ENCODE measurements at places on chromosomes 1 and 21.
A peak's percentile ranks its signal among the peaks of the same experiment; 100 is the strongest.

GRCh38 chr1:204123376-204123775 is 28.5 kb downstream of the ETNK2 start:
- DNase-seq, result no peak

DNA sequence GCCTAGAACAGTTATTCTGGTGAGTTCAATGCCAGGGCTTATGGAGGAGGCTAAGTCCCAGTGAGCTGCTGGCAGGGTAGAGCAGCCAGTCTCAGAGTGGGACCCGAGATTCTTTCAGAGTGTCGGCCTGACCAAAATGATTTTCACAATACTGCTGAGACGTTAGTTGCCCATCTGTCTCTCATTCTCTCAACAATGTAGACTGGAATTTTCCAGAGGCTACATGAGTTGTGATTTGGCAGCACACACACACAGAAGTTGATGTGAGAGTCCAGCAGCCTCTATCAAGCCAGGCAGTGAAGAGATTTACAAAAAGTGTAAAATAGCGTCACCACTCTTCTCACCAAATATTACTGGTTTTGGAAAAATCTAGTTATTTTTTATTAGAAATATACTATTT is 21.7 kb downstream of the CACNA1S start:
- no peak for DNase-seq

GRCh38 chr1:91569411-91570119 is 68.9 kb downstream of the CDC7 start:
- DNase-seq, result no peak

- DNase-seq, result no peak
These were observed 9.8 kb upstream of the CELSR2 start for GRCh38 chr1:109239409-109240068.

- no peak for DNase-seq
These were observed 92.5 kb downstream of the RIPK4 start for GRCh38 chr21:41674402-41674801.

GRCh38 chr1:226370144-226370923 is 37.6 kb downstream of the PARP1 start:
- no peak for DNase-seq

DNA sequence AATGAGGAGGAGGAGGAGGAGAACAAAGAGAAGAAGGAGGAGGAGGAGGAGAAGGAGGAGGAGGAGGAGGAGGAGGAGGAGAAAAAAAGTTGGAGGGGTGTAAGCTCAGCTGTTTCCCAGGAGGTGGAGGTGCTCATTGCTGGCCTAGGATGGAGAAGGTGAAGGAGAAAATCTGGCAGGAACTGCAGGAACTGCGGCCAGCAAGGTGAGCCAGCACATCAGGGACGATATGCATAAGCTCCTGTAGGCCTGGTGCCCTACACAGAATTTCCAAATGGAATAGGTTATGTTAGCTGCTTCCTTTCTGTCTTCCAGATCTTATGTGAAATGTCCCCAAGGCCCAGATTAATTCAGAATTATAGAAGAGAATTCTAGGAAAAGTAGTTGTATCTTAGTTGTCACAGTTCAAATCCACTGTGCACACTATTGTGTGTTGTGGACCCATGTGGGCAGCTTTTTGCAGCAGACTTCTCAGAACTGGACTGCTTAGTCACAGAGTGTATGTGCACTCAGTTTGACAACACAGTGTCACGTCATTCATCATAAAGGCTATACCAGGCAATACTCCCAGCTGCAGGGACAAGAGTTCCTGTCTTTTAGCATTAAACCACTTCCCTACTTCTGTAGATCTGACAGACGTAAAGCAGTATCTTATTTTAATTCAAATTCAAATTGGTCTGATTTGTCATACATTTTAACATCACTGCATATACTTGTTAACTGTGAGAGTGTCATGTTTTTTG is 303.7 kb downstream of the HLX start:
- no peak for DNase-seq

DNA sequence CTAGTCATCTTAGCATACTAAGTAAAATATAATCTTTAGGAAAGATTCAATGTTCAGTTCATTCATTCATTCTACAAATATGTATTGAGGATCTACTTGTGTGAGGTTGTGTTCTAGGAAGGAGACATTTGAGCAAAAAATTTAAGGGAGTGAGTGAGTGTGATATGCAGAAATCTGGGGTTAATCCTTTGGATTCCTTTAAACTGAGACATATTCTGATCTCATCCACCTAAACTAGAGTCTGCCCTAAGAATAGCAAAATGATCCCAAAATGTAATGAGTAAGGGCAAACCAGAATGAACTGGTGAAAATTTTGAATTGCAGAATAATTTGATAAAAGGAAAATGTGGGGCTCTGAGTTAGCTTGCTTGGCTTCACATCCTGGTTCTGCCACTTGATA is 8.6 kb downstream of the UBE2U start:
- no peak for DNase-seq

DNA sequence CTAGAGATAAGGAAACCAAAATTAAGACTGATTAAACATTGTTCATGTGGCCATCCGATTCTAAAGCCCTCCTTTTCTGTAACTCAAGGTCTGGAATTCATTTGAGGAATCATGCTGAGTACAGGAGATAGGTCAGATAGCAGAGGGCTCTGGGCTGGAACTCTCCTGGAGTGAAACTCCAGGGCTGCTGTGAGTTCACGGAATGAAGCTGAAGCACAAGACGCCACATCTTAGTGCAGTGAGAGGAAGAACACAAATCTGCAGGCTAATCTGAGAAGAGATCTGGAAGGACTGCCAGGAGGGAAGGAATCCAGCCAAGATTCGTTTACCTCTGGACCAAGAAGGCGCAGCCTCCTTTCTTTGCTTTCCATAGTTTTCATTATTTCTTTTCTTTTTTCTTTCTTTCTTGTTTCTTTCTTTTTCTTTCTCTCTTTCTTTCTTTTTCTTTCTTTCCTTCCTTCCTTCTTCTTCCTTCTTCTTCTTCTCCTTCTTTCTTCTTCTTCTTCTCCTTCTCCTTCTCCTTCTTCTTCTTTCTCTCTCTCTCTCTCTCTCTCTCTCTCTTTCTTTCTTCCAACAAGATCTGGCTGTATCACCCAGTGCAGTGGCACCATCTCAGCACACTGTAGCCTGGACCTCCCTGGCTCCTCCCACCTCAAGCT is 74.8 kb upstream of the ATP1B1 start:
- no peak for DNase-seq

- DNase-seq, result no peak
These were observed 41.0 kb downstream of the WASF2 start for GRCh38 chr1:27448982-27449381.

GRCh38 chr1:225749706-225750105 is 27.9 kb upstream of the SRP9 start:
- no peak for DNase-seq

DNA sequence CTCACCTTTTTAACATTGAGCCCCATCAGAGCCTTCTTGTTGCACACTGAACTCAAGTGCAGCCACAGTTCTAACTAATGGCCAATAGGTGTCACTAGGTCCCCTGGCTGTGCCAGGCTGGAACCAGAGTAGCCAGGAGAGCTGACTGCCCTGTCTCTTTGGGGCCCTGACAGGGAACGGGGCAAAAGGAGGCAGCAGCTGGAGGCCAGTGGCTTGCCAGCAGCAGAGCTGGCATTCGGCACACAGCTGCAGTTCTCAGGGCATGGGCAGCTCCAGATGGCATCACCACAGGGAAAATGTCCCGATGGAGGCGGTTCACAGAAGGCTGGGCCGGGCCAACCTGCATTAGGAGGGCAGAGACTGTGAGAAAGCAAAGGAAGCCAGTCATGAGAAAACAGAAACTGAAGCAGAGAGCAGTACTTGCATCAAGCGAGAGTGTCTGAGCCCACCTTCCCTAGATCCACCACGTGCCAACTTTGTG is 188.6 kb downstream of the FCRL5 start:
- no peak for DNase-seq

DNA sequence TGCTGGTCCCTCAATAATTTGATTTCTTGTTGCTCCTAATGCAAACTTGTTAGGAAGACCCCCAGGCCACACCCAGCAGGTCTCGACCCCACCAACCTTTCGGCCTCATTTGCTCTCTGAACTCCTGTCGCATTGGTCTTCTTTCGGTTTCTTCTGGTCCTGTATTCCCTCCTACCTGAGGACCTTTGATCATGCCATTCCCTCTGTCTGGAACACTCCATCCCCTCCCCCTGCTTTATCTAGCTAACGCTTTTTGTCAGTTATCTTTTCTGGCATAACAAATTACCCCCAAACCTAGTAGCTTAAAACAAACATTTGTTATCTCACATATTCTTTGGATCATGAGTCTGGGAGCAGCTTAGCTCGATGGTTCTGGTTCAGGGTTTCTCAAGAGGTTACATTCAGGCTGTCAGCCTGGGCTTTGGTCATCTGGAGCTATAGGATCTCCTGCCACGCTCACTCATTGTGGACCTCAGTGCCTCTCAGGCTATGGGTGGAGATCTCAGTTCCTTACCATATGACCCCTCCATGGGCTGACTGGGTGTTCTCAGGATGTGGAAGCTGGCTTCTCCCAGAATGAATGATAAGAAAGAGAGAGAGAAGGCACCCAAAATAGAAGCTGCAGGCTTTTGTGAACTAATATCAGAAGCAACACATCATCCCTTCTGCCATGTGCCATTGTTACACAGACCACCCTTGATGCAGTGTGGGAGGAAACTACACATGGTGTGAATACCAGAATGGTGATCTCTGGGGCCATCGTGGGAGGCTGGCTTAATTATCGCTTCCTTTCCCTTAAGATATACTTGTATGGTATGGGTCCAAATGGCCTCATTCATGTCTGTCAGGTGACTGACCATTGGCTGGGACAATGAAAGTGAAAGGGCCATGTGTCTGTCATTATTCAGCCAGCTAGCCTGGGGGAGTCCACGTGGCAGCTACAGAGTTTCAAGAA is 29.1 kb upstream of the BCAR3 start:
- DNase-seq, result no peak

GRCh38 chr1:183879966-183880365 is 75.0 kb downstream of the RGL1 start:
- DNase-seq, result no peak

DNA sequence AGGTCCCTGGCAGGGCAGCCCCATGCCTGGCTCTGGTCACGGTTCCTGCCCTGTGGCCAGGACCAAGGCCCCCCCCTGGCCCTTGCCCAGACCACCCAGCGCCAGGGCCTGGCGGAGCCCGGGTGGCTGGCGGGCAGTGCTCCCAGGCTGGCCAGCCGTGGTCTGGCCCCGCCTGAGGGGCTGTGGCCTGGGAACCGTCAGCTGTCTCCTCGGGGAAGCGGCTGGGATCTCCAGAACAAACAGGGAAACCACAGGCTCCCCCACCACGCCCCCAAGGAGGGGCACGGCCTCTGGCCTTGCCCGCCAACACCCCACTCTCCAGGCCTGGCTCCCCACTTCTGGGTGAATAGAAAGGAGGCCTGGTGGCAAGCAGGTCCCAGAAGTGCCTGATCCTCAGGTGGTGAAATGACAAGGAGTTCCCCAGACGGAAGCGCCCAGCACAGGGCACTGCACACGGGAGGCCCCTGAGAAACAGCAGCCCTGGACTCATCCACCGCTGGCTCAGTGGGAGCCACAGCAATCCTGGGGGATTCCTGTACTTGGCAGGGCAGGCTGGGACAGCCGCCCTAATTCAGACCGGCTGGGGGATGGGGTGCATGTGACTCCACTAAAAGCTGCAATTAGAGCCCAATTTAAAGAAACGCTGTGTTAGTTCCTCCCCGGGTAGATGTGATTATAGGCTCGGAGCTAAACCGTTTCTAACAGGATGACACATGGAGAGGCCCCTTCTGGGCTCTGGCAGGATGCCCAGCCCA is 78.9 kb downstream of the RAP1GAP start:
- DNase-seq, result no peak

GRCh38 chr1:110206261-110206920 is 3.7 kb upstream of the KCNC4 start:
- DNase-seq, result no peak

DNA sequence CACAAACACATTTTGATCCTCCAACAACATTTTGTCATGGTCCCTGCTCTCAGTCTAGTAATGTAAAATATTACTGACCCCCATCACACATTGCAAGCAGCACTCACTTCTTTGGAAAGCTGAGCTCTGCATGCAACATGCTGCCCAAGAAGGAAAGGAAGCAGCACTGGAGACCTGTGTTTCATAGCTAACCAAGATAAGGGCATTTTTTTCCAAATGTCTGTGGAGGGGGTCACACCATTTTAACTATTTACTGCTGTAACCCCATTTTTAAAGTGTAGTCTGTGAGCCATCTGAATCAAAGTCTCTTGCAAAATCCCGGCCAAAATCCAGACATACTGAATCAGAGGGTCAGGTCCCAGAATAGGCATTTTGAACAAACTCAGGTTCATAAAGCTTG is 4.5 kb upstream of the RASSF5 start:
- no peak for DNase-seq

DNA sequence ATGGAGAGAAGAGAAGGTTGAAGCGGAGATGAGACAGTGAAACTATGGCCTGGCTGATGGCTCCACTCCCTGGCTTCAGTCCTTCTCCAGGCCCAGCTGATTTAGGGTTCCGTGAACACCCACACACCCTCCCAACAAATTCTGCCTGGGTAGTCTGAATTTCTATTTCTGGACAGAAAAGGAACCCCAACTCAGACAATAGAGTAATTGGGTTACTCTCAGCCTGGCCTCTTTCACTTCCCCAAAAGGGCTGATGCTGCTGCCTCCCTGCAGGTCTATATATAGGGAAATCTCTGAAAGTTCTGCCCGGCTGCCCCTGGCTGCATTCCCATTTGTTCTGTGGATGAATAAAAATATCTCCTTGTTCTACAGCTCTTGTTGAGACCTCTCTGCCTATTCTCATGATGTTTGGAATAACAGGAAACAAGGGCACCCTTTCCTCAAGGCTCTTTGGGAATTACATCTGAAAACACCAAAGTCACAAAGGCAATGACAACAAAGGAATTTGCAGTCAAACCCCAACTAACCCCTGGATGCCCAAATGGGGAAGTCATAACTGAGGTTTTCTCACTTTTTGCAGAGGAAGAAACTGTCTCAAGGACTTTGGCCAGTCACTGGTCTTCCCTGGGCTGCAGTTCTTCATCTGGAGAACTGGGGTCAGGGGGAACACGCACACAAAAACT is 11.4 kb upstream of the ZSCAN20 start:
- DNase-seq, result no peak

- peak; percentile 61 for DNase-seq
These were observed 55.9 kb downstream of the MRPS6 start for GRCh38 chr21:34129039-34129891.

GRCh38 chr1:40712405-40712944 is 21.0 kb downstream of the NFYC start:
- DNase-seq, result no peak

GRCh38 chr1:30444401-30444800 is 279.0 kb downstream of the MATN1 start:
- no peak for DNase-seq
